ENCODE measurements at places on chromosomes 3 and 15.
A peak's percentile ranks its signal among the peaks of the same experiment; 100 is the strongest.

DNA sequence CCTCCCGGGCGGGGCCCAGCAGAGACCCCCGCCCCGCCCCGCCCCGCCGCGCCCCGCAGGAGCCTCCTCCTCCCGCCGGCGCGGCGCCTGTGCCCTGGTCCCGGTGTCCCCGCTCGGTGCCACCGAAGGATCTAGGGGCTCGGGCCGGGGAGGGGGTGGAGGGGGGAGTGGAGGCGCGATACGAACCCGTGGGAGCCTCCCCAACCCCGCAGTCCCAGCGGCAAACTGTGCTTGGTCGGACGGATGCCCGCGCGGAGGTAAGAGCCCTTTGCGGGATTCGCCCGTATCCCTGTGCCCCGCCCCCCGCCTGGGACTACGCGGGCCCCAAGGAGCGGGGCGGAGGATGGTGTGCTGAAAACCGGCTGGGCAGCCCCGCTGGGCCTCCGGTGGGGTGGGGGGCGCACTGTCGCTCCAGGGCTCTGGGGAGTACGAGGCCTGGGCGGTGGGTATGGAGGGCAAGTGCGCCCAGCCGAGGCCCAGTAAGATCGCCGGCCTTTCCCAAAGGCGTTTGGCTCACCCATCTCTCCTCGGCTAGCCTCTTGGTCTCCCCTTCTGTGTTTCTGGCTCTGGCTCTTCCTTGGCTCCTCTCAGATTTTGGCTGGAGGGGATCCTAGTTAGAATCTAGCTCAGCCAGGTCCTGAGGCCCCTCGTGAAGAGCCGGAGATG lies 65.6 kb upstream of the POLG start:
- DNase-seq: no peak

- DNase-seq: no peak
Measured at GRCh38 chr3:111072031-111072921, 660 bp downstream of the NECTIN3 start.

DNA sequence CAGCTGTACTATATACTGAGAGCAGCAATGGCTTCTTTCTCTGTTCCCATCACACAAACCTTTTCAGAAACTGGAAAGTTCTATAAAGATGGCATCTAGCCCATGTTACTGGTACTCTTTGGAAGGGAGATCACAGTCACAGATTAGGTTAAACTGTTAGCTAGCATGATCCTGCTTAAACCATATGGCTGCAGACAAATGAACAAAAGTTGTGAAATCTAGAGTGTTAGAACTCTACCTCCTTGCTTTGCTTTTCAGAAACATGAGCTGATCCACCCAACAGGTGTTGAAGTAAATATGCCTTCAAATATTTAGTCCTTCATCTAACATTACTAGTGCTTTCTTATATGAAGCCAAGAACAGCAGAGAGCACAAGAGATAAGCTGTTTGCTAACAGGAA lies 102.6 kb downstream of the SNRK start:
- no peak for DNase-seq

GRCh38 chr3:190514413-190515153 lies 698 bp downstream of the IL1RAP start:
- peak; percentile 10 for DNase-seq

DNA sequence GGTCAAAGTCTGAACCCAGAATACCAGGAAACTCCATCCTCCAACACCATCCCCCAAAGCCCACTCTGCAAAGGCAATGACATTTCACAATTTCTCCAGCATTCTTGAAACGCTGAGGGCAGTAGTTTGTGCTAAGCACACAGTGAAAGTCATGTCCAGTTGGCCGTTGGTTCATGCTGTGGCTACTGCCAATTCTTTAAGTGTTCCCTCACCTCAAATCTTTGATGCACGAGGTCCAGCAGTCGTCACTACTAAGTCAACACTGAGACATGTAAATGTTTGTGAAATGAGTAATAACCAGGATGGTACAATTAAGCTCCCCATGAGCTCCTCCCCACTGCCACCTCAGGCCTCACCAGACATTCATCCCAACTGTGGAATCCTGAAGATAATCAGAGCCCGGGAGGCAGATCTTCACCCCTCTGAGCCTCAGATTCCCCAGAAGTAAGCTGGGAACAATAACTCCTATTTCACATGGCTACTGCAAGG lies 7.0 kb downstream of the SUCLG2 start:
- DNase-seq: no peak

DNA sequence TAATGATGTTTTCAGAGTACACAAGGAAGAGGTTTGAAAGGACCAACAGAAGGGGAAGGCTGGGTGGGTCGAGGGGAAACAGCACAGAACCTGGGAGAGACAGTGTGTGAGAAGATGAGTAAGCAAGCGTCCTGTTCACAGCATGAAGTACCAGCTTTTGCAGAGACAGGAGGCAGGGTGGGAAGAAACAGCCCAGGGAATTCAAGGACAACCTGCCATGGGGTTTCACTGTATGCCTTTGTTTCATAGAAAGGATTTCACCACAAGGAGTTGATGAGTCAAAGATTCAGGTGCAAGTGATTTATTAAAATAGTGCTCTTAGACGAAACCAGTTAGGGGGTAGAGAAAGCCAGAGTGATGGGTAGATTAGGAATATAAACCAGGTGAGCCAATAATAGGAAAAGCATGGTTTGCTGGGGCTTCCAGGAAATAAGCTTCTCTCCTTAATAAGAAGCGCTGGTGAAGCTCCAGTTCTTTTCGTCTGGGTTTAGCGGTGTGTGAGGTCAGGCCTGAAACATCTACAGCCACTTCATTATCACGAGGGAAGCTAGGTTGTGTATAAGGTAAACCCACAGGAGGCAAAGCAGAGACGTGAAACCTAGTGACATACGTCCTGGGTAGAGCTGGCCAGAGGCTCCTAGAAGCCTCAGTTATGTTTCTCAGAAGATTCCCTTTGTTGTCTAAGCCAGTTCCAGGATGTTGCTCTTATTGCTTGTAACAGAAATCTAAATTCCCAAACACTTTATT lies 3.9 kb downstream of the HHLA2 start:
- DNase-seq: no peak

DNA sequence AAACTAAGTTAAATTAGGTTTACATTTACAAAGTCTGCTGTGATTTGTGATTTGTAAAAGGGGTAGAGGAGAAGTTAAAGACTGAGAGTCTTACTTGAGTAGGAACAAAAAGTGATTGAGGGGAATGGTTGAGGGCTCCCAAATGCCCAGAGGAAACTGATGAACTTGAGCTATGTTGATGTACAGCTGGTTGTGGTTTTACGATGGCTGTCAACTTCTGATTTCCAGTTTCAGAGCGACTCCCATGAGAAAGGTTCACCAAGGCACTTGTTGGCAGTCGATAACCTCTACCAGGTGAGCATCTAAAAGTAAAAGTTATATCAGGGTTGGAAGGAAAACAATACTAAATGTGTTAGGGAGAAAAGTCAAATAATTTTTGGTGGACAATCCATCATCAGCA lies 91.0 kb downstream of the XRN1 start:
- no peak for DNase-seq

DNA sequence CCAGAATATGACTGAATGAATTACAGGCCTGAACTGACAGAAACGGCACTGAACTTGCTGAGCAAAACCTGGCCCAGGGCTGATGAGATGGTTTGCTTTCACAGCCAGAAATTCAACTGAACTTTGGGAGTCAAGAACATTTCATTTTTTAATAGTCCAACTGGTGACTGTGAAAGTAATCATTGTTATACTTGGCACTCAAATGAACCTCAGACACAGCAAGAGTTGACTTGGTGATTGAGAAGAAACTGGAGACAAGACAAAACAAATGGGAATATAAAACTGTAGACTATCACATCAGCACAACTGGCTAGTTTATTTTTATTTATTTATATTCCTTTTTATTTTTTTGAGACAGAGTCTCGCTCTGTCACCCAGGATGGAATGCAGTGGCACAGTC lies 858.9 kb upstream of the CFAP20DC start:
- DNase-seq: no peak

DNA sequence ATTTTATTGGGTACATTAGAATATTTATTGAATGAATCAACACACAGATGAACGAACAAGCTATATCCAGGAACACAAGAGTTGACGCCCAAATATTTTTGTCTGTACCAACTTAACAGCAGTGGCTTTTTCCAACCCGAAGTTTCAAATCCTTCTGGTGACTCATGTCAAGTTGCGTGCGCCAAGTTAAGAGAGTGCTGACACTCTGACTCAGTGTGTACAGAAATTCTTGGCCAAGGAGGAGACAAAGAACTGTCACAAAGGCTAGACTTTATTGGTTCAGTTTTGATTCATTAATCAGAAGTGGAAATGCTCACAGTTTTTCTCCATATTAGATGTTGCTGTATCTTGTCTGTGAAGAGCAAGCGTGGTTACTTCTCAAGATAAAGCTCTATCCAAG lies 59.6 kb upstream of the TSC22D2 start:
- no peak for DNase-seq

GRCh38 chr15:41893422-41894250 lies at the start of gene SPTBN5:
Gene SPTBN5, minus strand, starts transcription at chr15:41894053. Its CDS starts 556 bp downstream, at chr15:41893497.
- DNase-seq: no peak

DNA sequence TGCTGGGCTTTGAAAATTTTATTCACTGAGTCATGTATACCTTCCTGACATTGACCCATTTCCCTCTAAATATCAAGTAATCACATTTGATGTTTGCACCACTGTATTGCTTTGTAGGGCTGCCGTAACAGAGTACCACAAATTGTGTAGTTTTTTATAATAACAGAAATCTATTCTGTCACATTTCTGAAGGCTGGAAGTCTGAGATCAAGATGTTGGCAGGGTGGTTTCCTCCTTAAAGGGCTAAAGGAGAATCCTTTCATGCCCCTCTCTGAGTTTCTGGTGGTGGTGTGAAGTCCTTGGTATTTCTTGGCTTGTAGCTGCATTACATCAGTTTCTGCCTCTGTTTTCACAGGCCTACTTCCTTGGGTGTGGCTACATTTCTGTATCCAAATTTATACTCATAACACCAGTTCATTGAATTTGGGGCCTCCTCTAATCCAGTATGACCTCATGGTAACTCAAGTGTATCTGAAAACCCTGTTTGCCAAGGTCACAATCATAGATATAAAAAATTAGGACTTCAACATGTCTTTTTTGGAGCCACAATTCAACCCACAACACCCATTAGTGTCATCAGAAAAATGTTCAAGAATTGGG lies 29.1 kb upstream of the ST6GAL1 start:
- DNase-seq: no peak

- DNase-seq: no peak
Measured at GRCh38 chr3:62139957-62140356, 233.4 kb downstream of the FEZF2 start.

- DNase-seq: no peak
Measured at GRCh38 chr15:34362047-34362773, 4.8 kb downstream of the LPCAT4 start.

DNA sequence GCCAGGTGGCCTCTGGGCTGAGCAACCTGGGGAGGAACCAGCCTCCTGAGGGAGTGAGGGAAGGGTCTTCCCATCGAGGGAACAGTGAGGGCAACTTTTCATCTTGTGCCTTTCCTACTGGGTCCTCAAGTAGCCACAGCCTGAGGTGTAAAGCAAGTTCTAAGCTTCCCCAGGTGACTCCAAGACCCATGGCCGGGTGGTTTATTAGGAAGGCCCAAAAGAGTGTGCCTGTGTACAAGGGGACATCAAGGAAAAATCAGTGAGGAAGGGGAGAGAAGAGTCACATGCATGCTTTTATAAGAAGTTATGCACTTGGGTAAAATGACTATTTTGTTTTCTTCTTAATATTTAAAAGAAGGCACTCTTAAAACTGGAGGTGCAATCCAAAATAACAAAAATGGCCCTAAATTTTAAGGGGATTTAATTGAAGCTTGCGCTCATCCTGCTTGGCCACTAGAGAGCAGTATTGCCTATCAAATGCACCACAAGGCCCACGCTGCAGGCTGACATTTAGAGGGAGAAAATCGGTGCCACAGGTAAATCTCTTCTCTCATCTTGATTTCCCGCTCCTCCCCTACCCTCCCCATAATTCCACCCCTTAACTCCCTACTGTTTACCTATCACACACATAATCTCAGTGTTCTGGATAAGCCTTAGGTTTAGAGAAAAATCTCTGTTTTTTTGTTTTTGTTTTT lies 6.7 kb downstream of the NANOGP8 start:
- peak; percentile 0 for DNase-seq

- DNase-seq: no peak
Measured at GRCh38 chr3:111069974-111070771, 1.4 kb upstream of the NECTIN3 start.
